Stimulated activated naive CD4-positive, alpha-beta T cell treated with Interleukin-2 at 50 U/mL for 16 hours (primary cell): ENCODE measurements at places on chromosomes 12 and 14.

GRCh38 chr14:79551523-79551922 lies 659.8 kb downstream of the DIO2 start:
- no peak for DNase-seq

- no peak for DNase-seq
Observed at GRCh38 chr14:37078131-37078530, 94.3 kb downstream of the SLC25A21 start.

DNA sequence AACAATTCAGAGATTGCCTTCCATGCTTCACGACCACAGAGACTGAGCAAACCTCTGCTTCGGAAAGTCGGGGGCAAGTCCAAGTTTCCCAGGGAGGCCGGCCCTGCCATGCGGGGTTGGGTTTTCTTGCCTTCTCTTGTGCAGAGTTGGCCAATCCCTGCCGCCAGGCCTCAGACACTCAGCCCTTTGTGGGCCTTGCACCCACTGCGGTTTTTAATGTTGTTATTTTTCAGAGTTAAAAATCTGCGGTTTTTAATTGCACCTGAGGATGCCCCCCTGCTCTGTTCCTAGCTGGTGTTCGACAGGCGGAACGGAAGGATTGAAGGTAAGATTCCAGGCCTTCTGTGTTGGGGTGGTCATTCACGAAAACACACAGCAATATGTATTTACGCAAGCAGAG lies 108.7 kb downstream of the CALM1 start:
- no peak for DNase-seq

DNA sequence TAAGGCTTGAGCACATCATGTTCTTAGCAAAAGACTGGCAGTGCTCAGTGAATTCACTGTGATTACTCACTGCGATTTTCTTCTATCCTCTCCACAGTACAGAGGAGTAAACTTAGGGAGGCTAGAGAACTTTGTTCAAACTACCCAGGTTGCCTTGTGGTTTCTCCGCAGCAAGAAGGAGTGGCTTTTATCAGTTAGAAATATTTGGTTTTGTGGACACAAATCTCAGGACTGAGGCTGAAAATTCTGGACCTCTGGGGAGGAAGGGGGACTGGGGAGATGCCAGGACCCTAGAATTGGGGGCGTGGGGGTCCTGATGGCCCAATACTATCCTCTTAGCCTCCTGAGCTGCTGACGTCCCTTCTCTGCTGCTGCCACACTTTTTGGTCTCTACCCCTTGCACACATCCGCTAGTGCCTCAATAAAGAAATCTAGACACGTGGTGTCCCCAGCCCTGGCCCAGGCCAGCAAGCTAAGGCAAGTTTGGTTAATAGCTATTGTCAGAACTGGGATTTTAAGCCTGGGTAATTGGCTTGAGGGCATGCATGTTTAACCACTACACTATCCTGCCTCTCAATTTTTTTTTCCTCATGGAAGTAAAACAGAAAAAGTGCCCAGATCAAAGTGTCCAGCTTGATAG lies 842 bp downstream of the OAS2 start:
- DNase-seq, result peak; percentile 18

GRCh38 chr12:51970904-51971646 lies 19.6 kb downstream of the ACVR1B start:
- DNase-seq, result peak; percentile 49

DNA sequence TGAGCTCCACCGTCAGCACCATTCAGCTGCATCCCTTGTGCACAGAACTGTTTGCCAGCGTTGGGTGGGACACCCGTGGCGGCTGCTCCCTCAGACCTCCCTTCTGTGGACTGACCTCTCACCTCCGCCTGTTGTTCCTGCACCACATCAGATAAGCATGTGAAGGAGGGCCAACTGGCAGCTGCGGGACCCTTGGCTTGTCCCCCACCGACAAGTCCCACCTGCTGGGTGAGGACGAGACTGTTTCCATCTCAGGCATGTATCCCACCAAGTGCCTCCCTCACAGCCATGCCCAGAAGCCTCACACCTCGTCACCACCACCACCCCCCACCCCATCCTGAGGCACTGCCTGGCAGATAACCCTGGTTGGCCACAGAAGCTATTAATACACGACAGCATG lies 18.6 kb upstream of the TEAD4 start:
- DNase-seq, result no peak

DNA sequence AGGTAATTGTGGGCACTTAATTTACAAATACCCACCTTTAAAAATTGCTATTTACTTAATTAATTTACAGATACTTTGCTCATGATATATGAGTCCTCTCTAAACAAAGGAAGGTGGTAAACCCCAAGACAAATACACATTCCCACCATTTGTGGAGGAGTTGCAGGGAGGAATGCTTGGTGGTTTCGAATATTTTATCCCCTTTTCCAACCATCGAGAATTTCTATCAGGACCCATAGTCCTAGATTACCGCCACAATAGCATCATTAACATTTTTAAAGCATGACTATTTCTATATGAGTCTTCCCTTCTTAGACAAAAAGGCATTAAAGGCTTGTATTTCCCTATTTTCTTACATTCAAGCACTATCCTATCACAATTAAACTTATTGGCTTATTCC lies 34.2 kb upstream of the PLEKHA5 start:
- DNase-seq, result no peak

DNA sequence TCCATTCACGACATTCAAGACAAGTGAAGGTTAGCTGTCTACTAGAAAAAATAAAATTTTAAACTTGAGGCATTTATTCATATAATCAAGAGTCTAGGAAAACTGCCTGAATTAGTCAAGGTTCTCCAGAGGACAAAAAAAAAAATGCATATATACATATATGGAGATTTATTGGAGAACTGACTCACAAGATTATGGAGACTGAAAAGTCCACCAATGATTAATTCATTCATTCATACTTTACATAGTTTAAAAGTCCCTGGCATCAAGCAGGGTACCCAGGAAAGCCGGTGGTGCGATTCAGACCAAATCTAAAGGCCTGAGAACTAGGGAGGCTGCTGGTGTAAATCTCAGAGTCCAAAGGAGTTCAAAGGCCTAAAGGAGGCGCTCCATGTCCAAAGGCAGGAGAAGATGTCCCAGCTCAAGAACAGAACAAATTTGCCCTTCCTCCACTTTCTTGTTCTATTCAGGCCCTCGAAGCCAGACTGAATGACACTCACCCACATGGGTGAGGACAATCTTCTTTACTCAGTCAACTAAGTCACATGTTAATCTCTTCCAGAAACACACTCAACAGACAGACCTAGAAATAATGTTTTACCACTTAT lies 64.3 kb downstream of the ANKS1B start:
- DNase-seq, result no peak

GRCh38 chr14:93183596-93184317 lies 940 bp downstream of the MOAP1 start:
- no peak for DNase-seq

DNA sequence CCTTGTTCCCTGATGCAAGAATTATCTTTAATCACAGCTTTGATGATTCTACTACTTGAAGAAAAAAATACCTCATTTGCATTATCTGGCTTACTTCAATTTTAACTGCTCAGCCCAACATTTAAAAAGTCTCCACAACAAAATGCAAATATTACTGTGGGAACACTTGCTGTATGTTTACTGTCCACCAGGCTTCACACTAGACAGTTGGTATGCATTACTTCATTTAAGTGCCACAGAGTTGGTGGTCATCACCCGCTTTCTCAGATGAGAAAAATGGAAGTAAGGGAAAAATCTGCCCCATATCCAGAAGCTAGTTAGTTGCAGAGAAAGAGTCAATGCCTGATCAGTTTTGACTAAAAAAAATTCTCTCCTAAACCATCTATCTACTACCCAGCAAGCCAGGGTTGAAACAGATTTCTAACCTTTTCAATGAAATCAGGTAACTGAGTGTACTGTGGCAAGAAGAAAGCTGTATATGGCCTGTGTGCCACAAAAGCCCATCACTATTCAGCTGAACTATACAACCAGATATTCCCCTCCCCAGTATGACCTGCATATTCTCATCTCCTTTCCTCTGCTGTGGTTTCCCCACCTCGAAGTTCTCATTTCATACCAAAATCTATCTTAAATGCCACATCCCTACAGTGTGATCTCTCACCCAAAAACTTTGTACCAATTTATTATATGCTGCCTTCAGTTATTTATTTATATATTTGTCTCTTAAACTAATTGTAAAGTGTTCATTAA lies 90.3 kb downstream of the ATP2B1 start:
- DNase-seq, result no peak

DNA sequence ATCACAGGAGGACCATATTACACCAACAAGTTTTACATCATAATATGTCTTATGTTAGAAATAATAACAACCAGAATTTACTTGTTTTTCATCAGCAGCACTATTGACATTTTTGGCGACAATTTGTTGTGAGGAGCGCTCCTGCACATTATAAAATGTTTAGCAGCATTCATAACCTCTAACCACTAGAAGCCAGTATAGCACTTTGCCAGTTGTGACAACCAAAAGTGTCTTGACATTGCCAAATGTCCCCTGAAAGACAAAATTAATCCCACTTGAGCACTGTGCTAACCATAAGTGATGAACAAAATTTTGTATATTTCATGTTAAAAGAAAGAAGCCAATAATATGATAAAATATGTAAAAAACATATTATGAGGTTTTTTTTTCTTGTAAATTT lies 356.9 kb upstream of the LMO3 start:
- no peak for DNase-seq

DNA sequence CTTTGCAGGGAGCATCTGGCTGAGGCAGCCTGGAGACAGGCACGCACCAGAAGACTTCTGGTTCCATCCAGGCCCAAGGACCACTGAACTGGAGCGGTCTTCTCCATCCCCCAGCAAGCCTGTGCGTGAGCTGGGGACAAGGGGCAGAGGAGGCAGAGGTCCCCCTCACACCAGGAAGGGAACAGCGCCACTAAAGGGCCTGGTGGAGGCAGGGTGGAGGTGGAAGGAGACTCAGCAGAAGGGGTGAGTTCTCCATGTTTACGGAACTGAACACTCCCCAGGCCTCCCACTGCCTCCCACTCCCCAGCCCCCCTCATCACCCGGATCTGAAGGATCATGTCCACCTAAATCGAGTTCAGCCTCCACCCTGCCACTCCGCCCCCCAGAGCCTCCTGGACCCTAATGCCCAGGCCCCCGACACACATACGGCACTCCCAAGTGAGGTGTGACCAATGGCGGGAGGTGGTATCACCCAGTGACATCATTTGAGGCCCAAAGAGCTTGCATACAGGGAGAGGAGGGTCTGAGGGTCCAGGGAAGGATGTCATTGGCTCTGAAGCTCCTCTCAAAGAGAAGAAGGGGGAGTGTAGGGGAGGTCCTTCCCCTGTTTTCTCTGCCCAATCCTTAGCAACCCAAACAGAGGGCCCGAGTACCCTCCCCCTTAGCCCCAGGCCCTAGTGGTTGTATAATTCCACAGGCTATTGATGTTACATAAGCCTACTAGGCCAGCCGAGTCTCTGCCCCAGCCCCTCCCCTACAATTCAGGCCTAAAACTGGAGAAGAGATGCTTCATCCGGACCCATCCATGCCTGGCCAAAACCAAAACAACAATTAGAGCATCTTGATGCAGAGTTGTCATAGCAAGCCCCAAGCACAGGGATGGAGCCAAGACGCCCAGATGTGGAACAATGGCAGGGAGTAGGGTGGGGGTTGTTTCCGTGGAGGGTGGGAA lies 1.0 kb downstream of the FAIM2 start:
- no peak for DNase-seq

DNA sequence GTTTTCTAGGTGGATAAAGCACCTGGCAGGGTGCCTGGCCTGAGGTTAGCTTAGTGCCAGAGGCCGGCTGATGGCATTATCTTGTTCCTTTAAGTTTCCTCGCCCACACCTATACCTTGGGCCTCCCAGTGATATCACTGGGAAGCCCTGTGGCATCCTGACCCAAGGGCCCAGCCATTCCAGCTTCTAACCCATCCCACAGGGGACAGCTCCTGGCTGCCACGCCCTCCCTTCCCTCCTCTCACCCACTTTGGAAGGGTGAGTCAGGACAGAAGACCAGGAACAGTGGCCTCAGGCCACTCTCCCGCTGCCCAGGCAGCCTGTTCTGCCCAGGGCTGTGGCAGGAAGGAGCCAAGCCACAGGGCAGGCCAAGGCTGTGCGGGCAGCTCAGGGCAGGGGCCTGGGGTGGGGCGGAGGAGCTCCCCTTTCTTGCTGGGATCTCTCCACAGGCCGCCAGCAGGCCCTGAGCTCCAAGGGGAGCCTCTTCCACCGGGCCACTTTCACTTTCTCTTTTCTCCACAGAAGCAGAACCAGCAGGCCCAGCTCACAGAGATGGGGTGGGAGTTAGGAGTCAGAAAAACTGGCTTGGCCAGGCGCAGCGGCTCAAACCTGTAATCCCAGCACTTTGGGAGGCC lies 75.1 kb downstream of the IRF2BPL start:
- DNase-seq, result peak; percentile 10

DNA sequence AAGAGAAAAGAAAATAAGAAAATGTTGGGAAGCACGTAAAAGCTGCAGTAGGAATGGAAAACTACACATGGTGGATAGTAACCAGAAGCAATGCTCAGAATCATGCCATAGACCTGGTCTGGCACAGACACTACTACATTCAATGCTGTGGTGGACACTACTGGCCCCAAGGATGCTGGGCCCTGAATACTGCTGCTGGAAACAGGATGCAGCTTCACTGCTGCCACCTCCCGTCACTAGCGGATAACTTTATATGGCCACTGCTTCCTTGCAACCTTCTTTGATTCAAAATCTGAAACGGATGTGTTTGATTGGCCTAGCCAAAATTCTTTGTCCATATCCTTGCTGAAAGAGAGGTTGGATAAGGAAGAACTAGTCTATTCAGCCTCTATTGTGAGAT lies 30.7 kb downstream of the ADCY6 start:
- DNase-seq, result no peak

DNA sequence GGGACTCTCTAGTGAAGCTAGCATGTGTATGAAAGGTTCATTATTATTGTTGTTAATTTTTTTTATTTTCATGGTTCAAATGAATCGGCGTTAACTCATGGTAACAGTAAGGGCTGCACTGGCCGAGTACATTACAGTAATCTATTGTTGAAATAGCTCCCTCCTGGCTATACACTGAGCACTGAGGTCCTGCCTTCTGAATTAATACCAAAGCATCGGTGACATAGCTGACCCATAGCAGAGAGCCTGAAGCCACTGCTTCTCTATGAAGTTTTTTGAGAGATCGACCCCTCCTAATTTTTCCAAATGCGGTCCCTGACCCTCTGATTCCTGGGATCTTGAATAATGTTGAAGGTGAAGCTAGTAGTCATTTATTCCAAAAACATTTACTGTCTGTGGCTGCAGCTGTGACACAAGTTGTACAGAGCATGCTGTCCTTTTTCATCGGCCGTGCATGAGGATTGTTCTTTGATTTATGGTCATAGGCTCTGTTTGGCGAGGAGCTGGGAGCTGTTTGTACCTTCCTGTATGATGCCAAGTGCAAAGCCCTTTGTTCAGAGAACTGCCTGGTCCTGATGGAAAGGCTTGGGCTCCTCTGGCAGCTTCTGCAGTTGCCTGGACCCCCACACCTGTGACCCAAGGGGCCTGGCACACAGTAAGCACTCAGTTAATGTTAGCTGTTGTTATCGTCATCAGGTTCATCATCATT lies 486.5 kb downstream of the EGLN3 start:
- no peak for DNase-seq

DNA sequence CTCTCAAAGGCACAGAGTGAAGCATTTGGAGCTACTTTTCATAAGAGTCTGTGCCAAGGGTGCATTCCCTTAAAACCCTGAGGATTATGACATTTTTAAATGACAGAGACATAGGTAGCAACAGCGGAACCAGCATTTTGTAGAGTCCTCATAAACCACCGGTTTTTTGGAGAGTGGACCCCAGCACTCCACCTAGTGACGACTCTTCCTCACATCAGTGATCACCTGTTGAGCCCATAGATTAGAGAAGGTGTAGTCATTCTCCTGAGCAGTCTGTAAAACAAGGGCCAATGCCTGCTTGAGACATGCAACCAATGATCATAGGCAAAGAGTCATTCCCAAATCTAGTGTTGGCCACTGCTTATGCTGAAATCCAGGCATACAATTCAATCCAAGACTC lies 399.1 kb downstream of the GXYLT1 start:
- DNase-seq, result no peak
